ENCODE measurements at places on chromosomes 4 and X.

- no peak for DNase-seq
Measured at GRCh38 chr4:26889356-26889755, 28.7 kb downstream of the STIM2 start.

GRCh38 chrX:17567187-17567586 lies 170.1 kb upstream of the SCML1 start:
- DNase-seq: no peak

DNA sequence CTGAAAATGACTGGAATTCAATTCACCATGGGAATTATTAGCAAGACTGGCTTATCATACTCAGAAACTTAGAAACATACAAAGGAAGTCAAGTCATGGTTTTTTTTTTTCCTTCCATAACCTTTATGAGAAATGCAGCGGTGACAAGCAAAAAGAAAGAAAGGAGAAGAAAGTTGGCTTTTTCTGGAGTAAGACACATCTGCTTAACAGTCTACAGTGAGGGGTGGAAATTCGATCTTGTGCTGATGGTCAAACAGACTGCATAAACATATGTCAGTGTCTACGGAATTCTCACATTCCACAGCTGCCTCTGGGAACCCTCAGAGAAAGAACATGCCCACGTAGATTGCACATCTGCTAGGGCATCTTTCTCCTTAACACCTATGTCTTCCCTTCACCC lies 54.6 kb downstream of the PROM1 start:
- peak; percentile 57 for DNase-seq

- no peak for DNase-seq
Measured at GRCh38 chrX:114006664-114007063, 577.2 kb upstream of the HTR2C start.

GRCh38 chr4:30719454-30720020 lies 632 bp upstream of the PCDH7 start:
- peak; percentile 46 for DNase-seq

DNA sequence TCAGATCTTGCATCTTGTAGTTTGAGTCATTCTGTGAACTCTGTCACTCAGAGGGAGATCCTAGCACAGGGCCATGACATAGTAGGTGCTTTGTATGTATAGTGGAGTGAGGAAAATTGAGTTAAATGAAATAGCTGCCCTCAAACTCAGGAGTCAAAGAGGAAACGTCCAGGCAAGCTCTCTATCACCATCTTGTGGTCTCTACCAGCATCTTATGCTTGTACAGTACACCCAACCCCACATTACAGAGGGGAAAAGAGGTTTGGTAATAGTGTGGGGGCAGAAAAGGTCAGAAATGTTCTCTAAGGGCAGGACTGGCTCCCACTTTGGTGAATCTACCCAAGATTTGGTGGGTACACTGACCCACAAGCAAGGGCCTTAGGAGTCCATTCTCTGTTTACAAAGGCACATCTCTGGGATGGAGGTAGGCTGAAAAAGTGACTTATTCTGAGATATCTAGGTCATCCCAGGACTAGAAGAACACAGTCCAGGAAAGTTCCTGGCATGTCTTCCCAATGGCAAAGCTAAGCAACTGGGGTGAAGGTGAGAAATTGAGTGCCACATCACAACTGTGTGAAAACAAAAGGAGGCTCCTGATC lies 131.8 kb downstream of the OR13H1 start:
- no peak for DNase-seq

DNA sequence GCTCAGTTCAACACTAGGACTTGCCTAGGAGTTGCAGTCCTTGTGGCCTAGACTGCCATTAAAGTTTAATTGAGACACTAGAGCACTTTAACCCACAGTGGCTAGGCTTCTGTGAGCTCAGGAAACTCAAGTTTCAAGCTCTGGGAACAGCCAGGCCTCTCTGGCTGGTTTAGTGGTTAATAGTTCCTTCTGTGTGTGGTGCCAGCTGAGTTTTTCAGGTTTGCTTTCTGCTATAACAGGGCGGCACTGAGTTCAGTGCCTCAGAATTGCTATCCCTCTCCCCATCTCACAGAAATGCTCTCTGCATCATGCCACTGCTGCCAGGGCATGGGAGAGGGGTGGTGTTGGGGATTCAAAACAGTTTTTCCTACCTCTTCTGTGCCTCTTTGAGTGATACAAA lies 15.9 kb downstream of the MMAA start:
- no peak for DNase-seq

DNA sequence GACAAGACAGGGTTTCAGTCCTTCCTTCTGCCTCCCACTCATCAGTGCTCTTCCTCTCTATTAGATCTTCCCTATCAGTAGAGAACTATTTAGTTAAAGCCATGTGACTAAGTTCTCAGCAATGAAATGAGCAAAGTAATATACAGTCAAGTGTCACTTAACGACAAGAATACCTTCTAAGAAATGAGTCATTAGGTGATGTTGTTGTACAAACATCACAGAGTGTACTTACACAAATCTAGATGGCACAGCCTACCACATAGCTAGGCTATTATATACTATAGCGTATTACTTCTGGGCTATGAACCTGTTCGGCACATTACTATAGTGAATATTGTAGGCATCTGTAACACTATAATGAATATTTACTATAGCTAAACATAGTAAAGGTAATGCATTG lies 71.3 kb downstream of the POU4F2 start:
- no peak for DNase-seq

GRCh38 chr4:101321481-101322042 lies 25.8 kb downstream of the PPP3CA start:
- peak; percentile 14 for DNase-seq

- DNase-seq: no peak
Measured at GRCh38 chr4:46765465-46765864, 143.6 kb downstream of the COX7B2 start.

DNA sequence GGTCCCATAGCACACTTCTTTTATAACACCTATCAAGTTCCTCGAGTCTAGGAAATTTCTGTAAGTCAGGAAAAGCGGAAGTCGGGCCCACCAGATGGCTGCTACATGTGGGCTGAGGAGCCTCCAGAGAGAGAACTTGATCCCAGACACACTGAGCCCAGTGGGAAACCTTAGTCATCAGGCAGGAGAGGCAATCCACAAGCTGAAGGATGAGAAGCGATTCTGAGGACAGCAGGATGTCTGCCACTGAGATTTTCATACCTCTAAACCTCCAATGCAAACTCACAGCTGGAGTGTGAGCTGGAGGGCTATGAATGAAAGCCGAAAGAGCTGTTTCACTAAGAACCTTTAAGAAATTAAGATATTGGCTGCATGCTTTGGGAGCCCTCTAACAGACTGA lies 52.6 kb upstream of the PDHA1 start:
- DNase-seq: no peak

- DNase-seq: no peak
Measured at GRCh38 chrX:112645774-112646173, 34.0 kb downstream of the LHFPL1 start.

- DNase-seq: no peak
Measured at GRCh38 chrX:105323928-105324327, 103.4 kb upstream of the TEX13A start.

DNA sequence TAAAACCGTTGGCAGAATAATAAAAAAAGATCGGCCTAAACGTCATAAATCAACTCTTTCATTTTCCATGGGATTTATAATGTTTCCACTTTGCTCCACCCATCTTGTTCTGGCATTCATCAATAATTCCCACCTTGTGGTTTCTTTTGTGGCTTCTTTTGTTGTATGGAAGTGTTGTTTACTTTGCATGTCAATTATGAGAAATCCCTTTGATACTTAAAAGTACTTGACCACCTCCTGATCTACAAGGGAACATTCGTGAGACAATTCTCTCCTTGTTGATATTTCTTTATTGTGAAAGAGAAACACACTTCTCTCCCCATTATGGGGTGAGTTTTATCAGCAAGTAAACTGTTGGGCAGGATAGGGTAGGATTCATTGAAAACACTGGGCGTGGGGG lies 2.8 kb downstream of the AMELX start:
- DNase-seq: no peak

Data from fibroblast of gingiva (primary cell).